ENCODE measurements at places on chromosomes 16 and 17. TPM values are rescaled to one million over a fixed set of nuclear protein-coding genes. Genes with fewer than 3 reads are reported as not detected.
A peak's percentile ranks its signal among the peaks of the same experiment; 100 is the strongest.

DNA sequence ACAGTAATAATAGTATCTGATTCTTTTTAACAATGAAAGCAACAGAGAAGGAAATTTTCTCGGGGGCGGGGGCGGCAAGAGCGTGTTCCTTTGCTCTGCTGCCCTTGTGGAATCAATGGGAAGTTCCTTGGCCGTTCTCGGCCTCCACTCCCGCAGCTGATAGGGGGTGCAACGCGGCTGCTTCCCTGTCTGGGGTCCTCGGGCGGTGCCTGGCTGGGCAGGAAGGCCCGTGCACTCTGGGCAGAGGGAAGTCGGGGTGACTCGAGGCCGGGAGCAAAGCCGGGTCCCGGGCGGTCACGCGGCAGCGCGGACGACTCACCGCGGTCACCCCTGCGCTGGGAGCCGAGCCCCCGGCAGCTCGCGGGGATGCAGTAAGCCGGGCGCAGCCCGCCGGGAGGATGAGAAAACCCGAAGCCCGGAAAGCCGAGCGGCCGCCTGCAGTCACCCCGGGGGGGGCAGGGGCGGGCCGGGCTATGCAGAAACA, 2.5 kb downstream of the TUBB3 start:
- no peak for DNase-seq

- DNase-seq, result no peak
Measured at GRCh38 chr17:2295575-2295974, 8.0 kb downstream of the SMG6 start.

DNA sequence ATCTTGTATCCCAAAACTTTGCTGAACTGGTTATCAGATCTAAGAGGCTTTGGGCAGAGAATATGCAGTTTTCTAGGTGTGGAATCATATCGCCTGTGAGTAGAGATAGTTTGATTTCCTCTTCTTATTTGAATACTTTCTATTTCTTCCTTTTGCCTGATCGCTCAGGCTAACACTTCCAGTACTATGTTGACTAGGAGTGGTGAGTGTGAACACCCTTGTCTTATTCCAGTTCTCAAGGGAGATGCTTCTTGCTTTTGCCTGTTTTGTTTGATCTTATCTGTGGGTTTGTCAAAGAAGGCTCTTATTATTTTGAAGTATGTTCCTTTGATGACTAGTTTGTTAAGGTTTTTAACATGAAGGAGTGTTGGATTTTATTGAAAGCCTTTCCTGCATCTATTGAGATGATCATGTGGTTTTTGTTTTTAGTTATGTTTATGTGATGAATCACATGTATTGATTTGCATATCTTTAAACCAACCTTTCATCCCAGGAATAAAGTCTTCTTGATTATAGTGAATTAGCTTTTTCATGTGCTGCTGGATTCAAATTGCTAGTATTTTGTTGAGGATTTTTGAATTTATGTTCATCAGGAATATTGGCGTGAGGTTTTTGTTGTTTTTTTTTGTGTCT, 17.0 kb upstream of the CCL13 start:
- DNase-seq, result no peak

DNA sequence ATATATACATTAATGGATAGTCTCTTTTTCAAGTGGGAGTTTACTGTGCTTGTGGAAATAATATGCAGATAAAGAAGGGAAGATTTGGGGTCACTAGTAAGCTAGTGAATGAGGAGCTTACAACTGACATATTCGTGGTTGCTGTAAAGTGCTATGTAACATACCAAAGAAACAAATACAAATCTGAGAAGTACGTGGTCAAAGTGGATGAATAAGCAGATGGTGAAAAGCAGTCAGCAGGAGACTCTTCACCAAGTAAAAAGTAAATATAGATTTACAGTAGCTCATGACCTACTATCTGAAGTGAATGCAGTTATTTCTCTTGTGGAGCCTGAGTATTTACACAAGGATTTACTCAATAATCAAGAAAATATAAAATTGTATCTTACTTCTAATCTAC, 136.6 kb upstream of the ELAC2 start:
- peak; percentile 15 for DNase-seq

- DNase-seq, result no peak
Measured at GRCh38 chr17:58398574-58399266, 18.6 kb downstream of the RNF43 start.

- no peak for DNase-seq
Measured at GRCh38 chr17:79073706-79074088, 927 bp upstream of the ENGASE start.

GRCh38 chr17:32299580-32300164, 34.0 kb downstream of the RHBDL3 start:
- no peak for DNase-seq

DNA sequence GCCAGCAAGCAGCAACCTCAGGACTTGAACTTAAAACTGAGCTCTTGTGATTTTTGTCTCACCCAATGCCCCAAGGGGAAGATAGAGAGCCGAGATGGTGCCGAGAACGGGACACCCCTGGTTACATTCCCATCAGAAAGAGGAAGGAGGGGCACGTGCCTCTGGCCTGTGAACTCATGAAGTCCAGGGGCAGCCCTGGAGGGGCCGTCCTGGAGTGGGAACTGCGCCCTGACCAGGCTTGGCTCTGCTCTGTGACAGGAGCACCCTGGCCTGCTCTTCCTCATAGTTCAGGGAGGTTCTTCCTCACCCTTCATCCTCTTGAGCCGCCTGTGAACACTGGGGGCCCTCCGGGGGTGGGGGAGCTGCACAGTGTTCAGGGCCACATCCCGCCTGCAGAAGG, 130.3 kb upstream of the FOXF1 start:
- DNase-seq, result no peak

DNA sequence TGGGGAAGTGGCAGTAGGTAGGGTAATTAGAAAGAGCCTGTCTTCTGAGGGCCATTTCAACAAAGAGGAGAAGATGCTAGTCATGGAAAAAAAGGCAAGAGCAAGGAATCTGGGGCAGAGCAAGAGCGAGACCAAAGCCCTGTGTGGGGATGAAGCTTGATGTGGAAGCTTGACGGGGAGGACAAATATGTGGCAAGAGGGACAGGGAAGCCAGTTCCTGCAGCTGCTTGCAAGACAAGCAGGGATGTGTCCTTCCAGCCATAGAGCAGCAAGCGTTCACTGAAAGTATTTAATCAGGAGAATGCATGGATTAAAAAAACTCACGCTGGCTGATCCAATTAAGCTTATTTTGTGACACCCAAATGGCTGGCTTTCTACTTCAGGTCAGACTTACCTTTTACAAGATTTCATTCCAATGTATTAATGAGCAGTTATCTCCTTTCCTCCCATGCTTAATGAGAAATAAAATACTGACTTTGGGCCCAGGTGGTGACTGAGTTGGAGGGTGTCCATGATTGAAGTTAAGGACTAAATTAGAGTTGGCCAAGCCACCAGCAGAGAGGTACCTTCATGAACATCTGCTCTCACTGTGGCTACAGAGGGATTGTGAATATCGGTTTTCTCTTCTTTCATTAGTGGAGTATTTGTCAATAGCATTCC, 76.8 kb downstream of the ABCA8 start:
- DNase-seq, result no peak

GRCh38 chr16:77221482-77221881, 22.3 kb downstream of the SYCE1L start:
- DNase-seq, result no peak

- peak; percentile 88 for DNase-seq
Measured at GRCh38 chr17:44708401-44709263, at the start of gene DBF4B. Gene DBF4B, plus strand, starts transcription at chr17:44708665. Its CDS starts 156 bp downstream, at chr17:44708821.

- no peak for DNase-seq
Measured at GRCh38 chr16:83244057-83244456, 563.7 kb upstream of the HSBP1 start.

DNA sequence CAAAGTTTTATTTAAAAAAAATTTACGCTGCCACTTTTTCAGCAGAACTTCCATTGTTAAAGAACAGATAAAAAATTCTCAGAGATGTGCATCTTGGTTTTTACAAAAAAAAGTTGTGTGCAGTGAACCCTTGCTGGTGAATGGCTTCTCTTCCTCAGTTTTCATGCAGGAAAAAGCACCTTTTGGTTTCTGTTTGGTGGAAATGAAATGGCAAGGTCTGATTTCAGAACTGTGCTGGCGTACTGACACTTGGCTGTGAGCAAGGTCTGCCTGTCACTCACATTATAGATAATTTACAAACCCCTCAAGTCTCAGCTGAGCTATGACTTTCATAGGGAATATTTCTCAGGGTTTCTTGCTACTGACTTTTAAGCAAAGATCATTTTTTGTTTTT, 5.7 kb upstream of the SALL1 start:
- DNase-seq, result no peak

GRCh38 chr16:84367750-84368307, 509 bp upstream of the ATP2C2 start:
- no peak for DNase-seq

GRCh38 chr16:1330260-1330914, 3.1 kb upstream of the BAIAP3 start:
- DNase-seq, result no peak

- no peak for DNase-seq
Measured at GRCh38 chr16:1381612-1382406, 30.1 kb downstream of the GNPTG start.

GRCh38 chr17:3796110-3796821, 4.7 kb downstream of the ITGAE start:
- no peak for DNase-seq

- no peak for DNase-seq
Measured at GRCh38 chr16:56438038-56438437, 12.7 kb upstream of the AMFR start.

- peak; percentile 63 for DNase-seq
Measured at GRCh38 chr17:50203086-50203485, 1.7 kb upstream of the COL1A1 start.

GRCh38 chr16:47311738-47312505, 148.9 kb downstream of the ITFG1 start:
- peak; percentile 52 for DNase-seq

GRCh38 chr16:49587511-49587910, 213.9 kb downstream of the C16orf78 start:
- DNase-seq, result peak; percentile 11

GRCh38 chr17:72334205-72334604, 213.4 kb downstream of the SOX9 start:
- peak; percentile 64 for DNase-seq

GRCh38 chr17:78707016-78707415, 75.1 kb downstream of the CYTH1 start:
- DNase-seq, result no peak

DNA sequence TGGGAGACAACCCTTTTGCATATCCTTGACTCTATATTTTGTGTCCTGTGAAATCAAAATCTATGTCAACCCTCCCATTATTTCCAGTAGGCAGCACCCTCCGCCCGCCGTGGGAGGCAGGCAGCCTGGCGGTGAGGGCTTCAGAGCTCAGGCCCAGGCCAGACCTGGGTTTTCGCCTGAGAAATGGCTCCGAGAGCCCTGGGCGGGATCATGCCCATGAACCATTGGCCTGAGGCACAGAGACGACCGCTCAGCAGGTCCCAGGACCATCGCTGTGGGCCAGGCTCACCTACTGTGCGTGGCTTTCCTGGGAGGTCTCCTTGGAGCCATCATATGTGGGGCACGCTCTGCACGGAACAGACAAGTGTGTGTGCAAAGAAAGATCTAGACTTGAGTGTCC, 6.3 kb upstream of the SLC38A8 start:
- no peak for DNase-seq

DNA sequence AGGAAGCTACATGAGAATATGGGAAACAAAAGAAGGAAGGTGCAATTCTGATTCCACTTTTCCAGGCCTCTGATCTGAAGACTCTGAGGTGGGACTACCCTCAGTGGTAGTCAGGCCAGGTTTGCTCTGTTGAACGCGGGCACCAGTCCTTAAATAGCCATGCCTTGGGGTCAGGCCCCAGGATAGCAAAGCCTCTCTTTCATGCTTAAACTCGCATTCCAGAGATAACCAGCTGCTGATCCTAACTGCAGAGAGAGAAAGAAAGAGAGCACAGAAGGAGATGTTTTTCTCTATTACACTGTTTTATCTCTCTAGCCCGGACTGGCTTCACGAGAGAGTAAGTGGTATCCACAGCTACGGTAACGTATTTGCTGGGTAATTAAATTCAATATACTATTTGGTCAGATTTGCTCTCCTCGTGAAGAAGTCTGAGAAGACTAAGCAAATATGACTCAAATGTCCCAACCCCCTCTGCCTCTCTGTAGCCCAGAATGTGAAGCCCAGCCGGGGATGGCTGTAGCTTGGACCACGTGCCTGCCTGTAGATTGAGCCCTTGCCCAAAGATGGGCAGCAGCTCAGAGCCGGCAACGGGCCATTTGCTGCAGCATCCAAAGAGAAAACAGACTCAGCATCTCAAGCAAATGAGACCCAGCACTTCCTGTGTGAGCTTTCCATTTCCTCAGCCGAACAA, 122.2 kb downstream of the SMG6 start:
- DNase-seq, result peak; percentile 96

DNA sequence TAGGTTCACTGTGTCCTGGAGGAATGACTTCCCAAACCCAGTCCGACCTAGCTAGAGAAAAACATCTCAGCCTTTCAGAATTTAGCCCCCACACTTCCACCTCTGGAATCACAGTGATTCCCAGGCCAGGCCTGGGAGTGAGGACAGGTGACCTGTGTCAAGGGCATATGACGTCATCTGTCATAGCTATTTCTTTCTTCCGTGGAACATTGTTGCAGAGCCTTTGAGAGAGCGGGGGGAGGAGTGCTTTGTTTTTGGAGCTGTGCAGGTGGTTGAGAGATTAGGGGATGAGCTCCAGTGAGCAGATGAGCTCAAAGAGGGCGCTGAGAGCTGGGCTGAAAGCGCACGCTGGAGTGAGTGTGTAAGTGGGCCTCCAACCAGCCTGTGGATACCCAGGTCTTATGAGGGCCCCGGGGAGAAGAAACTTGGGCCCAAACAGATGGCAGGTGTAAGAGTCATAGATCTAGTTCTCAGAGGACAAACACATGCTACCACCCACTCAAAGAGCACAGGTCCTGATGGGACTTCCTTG, 344.8 kb downstream of the SNX29 start:
- DNase-seq, result no peak

GRCh38 chr17:37667039-37667438, 23.8 kb upstream of the DDX52 start:
- no peak for DNase-seq

- DNase-seq, result no peak
Measured at GRCh38 chr16:87414251-87414680, 22.1 kb downstream of the MAP1LC3B start.

GRCh38 chr17:63984651-63985386, 12.1 kb upstream of the SCN4A start:
- DNase-seq, result peak; percentile 89

- DNase-seq, result no peak
Measured at GRCh38 chr17:82854226-82854625, 14.4 kb upstream of the ZNF750 start.

C1QTNF8 gene
- total RNA-seq, result not detected

ADAD2 gene
- total RNA-seq, result not detected

SLC47A1 gene
- 0.17 TPM for total RNA-seq

NT5M gene
- total RNA-seq, result 1.6 TPM

SOST gene
- not detected for total RNA-seq

ARL5C gene
- not detected for total RNA-seq

CHRNE gene
- 0.43 TPM for total RNA-seq

GJD3 gene
- 0.43 TPM for total RNA-seq

CACNB1 gene
- 16.9 TPM for total RNA-seq

PIK3R6 gene
- total RNA-seq, result not detected

TVP23A gene
- 0.34 TPM for total RNA-seq

SLC13A5 gene
- 13.2 TPM for total RNA-seq

NAGLU gene
- 19.3 TPM for total RNA-seq

FBF1 gene
- total RNA-seq, result 5.1 TPM

ALOX12B gene
- not detected for total RNA-seq

DCTN5 gene
- total RNA-seq, result 110 TPM

Data from astrocyte (in vitro differentiated cells and primary cell).